ENCODE measurements at places on chromosomes 2 and 18. TPM values are rescaled to one million over a fixed set of nuclear protein-coding genes. Genes with fewer than 3 reads are reported as not detected.

GRCh38 chr2:200211643-200212042 lies 94.8 kb upstream of the SPATS2L start:
- no peak for DNase-seq

- DNase-seq = peak; percentile 21
Observed at GRCh38 chr18:58161659-58162058, 117.6 kb downstream of the NEDD4L start.

- DNase-seq = no peak
Observed at GRCh38 chr2:218028562-218029348, 26.0 kb upstream of the TNS1 start.

DNA sequence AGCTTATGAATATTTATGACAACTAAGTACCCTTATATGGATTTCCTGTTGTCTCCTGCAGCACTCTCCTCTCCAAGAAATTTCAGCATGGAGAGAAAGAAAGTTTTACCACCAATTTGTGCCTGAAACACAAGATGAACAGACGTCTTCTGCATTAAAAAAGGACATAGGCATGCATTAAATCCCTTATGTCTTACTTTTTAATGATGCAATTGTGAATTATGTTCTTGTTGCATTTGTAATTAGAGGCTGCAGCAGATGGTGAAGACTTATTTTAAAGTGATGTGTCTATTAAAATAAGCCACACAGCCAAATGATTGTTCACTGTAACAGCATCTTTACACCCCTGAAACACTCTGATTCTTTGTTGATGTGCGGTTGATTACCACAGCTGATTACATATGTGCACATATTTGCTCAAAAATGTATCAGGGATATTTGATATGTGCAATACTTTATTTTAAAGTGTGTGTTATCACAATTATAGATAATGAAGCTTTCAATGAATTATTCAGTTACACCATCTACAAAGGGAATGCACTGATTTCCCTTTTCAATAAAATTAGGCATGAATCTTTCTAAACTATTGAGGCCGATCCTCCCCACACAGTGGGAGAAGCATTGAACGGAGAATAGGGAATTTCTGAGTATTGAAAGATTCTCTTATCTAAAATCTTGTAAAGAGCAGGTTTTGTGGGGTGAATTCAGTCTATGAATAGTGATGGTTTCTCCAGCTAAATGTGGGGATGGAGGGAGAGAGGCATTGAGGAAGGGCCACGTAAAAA lies 585.1 kb downstream of the SLC4A3 start:
- no peak for DNase-seq

DNA sequence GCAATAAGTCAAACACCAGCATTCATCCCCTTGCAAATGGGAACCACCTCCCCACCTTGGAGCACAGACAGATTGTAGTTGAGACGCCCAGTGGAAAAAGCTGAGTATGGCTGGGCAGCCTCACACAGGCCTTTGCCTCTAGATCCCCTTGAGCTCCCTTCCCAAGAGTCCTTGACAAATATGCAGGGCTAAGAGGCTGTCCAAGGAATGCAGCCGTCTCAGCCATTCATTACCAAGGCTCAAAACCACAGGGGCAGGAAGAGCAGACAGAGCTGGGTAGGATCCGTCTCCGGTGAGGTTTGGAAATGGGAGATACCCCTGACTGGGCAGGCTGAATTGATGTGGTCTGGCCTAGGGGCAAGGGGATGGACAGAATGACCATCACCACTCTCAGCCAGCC lies 557.1 kb downstream of the TNS1 start:
- DNase-seq = no peak

DNA sequence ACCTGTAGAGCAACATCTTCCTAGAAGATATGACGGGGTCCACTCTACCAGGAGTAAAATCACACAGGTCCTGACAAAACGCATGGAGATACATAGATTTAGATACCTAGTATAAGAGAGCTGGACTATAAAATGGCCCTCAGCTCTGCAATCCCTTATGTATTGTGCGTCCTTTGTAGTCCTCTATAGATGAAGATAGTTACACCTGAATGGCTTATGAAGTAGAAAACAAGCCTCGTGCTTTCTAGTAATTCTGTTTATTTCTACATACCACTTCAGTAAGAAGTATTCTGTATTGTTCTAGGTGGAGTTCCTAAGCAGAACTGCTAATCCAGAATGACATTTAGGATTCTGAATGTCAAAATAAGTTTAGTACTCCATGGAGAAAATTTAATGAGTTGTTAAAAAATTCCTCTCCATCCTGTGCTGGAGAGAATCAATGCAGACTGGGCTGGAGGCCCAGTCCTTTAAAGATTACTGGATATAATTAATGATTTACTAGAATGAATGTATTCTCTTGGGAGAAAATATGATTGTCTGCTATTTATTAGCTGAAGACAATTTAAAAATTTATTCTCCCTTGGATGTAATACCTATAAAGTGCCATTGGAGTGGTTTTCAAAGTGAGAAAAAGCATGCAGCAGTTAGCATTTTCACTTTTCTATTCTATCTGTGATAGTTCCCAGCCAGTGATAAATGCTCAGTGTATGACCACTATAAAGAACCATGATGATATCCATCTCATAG lies 147.3 kb upstream of the UNC80 start:
- DNase-seq = no peak

DNA sequence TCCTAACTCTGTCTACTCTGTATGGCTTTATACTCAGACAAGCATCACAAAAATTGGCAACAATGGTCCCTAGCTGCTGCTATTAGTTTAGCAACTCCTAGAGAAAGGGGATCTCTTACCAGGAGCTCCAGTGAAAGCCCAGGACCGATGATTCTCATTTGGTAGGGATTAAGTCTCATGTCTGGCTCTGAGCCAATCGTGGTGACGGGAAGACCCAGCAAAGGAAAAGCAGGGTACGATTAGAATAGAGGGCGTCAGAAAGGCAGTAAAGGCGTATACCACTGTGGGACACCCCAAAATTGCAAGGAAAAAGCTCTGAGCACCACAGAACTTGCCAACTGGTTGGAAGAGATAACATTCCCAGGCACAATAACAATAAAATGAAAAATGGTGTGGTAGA lies 129.5 kb downstream of the MTCL1 start:
- DNase-seq = no peak

DNA sequence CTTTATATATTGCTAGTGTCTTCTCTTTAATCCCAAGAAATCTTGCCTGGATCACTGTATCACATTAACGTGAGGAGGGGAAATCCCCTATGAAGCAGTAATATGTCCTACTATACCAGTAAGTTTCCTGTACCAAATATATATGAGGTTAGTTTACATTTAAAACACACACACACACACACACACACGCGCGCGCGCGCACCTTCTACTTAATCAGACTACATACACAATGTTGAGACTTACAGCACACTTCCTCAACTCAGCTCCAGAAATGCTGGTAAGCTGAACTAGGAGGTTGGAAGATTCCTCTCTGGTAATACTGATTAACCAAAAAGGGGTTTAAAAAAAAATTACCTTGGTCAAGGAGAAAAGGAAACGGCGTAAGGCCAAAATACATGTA lies 49.3 kb downstream of the USP34 start:
- no peak for DNase-seq

DNA sequence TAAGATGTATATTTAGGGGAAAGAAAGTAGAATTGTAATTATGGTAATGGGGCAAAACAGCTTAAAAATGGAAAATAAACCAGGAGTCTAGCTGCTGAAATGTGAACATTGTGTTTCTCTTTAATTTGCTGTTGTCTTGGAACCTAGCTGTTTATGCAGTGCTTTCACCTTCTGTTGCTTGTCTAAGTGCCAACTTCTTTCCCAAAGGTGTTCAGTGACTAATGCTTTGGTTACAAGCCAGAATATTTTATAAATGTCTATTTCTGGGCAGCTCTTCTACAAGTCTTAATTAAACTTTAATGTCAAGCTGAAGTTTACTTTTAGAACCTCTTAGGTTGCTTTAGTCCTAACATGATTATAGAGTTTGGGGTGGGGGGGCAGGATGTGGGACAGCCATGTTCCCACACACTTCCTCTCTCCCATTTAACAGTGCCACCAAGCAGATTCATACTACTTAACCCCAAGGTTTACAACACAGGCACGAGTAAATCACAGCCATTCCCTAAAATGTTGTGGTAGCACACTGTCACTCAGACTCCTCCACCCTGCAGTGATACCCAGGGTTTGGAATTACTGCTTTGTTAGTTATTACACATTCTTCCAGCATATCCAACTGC lies 60.6 kb downstream of the ITGA4 start:
- DNase-seq = no peak

EVA1A gene
- total RNA-seq = 16.2 TPM

APCDD1 gene
- total RNA-seq = 17.3 TPM

LYG1 gene
- total RNA-seq = 0.50 TPM

SERPINB11 gene
- total RNA-seq = not detected

COL5A2 gene
- 253 TPM for total RNA-seq

CABLES1 gene
- 15.7 TPM for total RNA-seq

PROM2 gene
- total RNA-seq = 0.26 TPM

ARHGEF33 gene
- 0.50 TPM for total RNA-seq

All from fibroblast of lung (primary cell).